ENCODE measurements at places on chromosomes 4 and X.

- no peak for DNase-seq
These were observed 65.2 kb downstream of the FAM13A start for GRCh38 chr4:88991746-88992145.

DNA sequence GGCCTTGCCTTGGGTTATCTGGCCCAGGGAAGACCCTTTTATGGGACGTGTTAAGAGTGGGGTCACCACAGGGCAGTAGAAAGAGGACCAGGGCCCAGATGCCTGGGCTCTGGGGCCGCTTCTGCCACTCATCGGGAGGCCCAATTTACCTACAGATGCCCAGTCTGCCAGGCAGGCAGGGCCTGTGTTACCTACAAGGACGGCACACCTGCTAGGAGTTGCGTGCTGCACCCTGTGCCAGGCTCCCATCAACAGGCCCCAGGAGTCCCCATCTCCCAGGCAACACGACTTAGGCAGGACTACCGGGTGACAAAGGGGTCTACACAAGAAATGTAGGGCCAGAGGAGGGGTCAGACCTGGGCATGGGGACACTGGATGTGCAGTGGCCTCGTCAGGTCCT, 34.6 kb downstream of the WDR1 start:
- DNase-seq: no peak

GRCh38 chrX:105168577-105168976, 51.9 kb downstream of the TEX13A start:
- no peak for DNase-seq

DNA sequence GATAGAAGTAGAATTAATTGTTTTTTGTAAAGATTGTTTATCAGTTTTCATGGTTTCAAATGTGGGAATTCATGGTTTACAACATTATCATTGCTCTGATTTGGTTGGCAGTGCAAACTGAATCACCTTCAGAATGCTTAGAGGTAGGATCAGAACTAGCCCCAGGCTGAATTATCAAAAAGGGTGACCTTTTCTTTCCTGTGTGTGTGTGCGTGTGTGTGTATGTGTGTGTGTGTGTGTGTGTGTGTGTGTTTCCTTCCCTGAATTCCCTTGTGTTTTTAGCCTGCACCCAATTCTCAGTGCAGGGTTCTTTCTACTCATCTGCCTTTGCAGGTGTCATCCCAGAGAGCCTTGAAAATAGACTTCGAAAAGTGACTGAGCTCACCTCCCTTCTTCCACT, 125.0 kb downstream of the BMPR1B start:
- no peak for DNase-seq

GRCh38 chrX:130330706-130331105, 9.0 kb upstream of the SLC25A14 start:
- DNase-seq: peak; percentile 30

GRCh38 chrX:8520791-8521190, 56.2 kb downstream of the VCX3B start:
- DNase-seq: no peak

DNA sequence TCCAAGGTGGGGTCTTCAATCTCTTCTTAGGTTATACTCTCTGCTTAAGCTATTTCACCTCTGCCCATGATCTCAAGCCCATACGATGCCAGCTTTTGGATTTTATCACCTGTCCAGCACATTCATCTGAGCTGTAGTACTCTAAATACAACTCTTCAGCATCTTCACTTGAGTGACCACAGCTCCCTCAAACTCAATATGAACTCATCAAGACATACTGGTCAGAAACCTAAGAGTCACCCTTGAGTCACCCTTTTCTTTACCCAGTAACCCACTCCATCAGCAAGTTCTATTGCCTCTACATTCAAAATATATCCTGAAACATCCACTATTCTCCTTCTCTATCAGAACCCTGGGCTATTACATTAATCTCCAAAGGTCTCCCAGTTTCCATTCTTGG, 69.4 kb downstream of the DCHS2 start:
- DNase-seq: no peak

GRCh38 chr4:66300336-66300934, 630.1 kb upstream of the EPHA5 start:
- no peak for DNase-seq
